ENCODE measurements at places on chromosomes 2 and 18.

- no peak for DNase-seq
These were observed 62.3 kb downstream of the ITGA6 start for GRCh38 chr2:172489681-172490080.

DNA sequence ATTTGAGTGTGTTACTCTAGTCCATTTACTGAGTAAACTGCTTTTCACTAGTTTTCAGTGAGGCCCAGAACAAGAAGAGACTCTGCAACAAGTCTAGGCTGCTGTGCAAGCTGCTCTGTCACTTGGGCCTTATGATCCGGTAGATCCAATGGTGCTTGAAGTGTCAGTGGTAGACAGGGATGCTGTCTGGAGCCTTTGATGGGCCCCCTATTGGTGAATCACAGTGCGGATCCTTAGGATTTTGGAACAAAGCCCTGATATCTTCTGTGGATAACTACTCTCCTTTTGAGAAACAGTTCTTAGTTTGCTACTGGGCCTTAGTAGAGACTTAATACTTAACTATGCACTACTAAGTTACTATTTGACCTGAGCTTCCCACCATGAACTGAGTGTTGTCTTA is 150.2 kb downstream of the TMEFF2 start:
- DNase-seq: no peak

- no peak for DNase-seq
These were observed 505 bp upstream of the ACYP2 start for GRCh38 chr2:54114936-54115283.

DNA sequence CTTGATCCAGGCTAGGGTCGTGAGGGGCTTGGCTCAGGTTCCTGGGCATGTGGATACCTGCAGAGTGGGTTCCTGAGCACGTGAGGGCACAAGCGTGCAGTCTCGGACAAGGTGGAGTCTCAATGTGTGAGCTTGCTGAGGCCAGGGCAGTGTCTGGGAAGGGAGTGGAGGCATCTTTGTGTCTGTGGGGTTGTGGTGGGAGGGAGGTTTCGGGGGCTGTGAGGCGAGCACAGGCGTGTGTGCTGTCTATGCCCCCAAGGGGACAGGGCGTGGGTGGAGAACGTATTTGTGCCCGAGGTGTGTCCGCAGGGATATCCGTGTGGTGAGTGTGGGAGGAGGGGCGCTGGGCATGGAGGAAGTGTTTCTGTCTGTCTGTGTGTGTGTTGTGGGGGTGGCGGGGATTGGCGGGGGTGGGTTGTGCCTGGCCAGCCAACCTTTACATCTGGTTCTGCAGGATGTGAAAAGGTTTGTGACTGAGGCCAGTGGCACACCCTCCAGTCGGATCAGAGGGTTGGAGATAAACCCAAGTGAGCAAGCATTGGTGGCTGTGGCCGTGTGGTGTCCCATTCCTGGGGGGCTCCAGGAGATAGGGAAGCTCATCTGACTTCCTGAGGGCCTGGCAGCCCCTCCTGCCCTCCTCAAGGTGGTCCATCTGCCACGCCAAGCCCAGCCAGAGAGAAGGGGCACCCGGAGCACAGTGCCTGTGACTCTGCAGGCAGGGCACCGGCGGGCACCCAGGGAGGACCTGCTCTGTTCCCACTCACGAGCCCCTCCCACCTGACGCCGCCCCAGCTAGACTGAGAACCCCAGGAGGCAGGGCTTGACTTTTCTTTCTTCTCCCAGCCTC is 57.1 kb downstream of the ZFP36L2 start:
- DNase-seq: peak; percentile 37

- no peak for DNase-seq
These were observed 29.8 kb upstream of the MRPL33 start for GRCh38 chr2:27741673-27742072.

DNA sequence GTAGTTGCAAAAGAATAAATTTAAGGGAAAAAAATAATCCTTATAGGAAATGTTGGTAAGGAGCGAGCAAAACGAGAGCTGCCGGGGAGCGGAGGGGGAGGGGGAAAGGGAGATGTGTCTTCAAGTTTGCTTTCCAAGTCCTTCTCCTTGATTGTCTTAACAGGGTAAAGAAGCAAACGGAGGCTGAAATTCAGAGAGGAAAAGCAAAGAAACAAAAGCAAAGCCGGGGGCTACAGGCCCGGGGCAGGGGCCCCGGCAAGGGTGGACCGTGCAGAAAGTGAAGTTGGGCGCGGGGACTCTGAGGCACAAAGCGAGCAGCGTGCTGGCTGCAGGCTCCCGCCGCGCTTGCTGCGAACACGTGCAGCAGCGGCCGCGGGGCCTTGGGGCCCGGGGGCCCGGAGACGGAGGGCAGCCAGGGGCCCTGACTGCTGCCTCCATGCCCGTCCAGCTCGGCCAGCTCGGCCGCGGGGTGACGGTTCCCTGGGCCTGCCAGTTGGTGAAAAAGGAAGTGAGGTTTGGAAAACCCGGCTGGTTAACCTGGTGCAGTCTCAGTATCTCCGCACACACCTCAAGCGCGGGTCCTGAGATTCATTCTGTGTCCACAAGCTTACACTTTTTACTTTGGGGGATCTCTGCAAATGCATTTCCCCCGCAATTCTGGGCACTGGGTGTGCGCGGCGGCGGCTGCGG is 4.1 kb downstream of the BCL11A start:
- DNase-seq: no peak

- no peak for DNase-seq
These were observed 62.1 kb downstream of the TMEM17 start for GRCh38 chr2:62443886-62444285.

DNA sequence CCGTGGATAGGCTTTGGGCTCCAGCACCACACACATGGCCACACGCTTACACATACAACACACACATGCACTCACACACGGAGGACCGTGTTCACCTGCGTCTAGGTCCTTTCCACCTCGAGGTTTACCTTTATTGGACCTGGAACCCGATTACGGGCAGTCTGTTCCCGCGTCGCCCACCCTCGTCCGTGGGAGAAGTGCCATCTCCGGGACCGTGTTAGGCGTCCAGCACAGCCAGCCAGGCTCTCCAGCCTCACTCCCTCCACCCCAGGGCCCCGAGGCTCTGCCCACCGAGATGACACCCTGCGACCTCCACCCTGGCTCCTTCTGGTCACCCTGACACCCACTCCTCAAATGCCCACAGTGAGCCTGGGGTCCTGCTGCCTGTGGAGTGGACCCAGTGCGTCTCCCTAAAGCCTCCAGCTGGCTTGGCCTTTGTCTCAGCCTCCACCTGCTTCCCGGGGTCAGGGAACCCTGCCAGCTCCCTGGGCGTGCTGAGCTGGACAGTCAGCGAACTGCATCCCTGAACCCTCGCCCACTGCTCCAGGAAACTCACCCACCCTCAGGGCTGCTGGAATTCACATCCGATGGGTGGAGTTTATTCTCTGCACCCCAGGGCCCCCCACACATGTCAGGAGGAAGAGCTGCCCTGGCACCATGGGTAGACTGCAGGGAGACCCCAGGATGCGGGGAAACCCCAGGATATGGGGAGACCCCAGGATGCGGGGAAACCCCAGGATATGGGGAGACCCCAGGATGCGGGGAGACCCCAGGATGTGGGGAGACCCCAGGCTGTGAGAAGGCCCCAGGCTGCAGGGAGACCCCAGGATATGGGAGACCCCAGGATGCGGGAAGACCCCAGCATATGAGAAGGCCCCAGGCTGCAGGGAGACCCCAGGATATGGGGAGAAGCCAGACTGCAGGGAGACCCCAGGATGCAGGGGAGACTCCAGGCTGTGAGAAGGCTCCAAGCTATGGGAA is 33.0 kb downstream of the ADI1 start:
- no peak for DNase-seq

DNA sequence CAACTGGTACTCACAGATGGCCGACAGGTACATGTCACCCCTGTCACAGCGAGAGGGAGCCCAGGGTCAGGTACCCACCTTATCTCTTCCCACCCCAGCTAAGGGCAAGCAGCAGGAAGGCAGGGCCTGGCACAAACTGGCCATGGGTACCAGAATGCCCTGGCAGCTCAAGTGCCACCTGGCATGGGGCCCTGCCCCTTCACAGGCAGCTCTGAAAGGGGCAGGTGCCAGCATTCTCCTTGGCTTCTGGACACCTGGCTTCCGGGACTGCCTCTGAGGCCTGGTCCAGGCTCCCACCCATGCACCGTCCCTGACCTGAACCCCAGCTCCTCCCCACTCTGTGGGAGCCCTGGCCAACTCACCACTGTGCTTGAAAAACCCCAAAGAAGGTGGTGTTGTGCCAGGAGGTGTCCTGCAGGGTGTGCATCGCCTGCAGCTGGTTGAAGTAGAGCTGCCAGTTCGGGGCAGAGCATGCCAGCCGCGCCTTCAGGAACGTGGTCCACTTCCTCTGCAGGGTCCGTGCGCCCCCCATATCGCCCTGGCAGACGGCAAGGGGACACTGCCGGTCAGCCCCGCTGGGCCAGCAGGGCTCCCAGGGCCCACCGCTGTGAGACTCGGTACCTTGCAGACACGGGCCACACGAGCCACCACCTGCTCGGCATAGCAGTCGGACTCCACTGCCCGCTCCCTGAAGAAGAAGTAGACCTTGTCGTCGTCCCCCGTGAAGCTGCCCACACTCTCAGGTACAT is 5.4 kb downstream of the SEMA4C start:
- no peak for DNase-seq

DNA sequence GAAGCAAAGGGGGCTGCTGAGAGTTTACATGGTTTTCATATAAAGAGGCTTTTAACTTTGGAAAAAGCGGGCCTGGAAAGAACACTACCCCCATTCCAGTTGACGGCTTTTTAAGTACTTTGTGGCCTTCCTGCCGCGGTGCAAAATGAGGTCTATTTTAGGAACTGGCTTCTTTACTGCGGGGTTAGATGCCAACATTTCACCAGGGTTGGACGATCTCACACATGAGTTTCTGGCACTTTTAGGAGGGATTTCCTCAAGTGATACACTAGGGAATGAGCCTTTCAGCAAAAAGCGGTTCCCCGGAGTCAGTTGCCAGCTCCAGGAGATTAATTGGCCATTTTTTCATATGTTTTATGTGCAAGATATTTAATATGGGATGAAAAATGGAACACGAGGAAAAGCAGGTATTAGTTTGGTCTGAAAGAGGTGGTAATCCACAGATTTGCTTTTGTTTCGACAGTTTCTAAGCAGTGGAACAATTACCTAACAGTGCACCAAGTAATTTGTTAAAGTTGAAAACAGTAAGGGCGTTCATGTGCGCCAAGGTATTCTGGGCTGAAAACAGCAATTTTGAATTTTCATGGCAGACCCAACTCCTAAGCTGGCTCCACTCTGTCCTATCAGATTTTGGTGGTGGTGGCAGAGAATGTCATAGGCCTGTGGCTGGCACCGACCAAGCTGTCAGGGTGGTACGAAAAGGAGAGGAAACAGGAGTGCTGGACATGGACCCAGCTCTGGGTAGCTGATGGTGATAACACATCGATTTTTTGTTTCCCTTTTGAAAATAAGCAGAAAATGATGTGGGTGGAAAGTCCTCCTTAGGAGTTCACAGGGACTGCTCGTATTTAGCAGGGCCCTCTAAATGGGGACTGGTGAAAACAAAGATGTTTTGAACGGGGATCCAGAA is 55.6 kb upstream of the FZD5 start:
- no peak for DNase-seq

DNA sequence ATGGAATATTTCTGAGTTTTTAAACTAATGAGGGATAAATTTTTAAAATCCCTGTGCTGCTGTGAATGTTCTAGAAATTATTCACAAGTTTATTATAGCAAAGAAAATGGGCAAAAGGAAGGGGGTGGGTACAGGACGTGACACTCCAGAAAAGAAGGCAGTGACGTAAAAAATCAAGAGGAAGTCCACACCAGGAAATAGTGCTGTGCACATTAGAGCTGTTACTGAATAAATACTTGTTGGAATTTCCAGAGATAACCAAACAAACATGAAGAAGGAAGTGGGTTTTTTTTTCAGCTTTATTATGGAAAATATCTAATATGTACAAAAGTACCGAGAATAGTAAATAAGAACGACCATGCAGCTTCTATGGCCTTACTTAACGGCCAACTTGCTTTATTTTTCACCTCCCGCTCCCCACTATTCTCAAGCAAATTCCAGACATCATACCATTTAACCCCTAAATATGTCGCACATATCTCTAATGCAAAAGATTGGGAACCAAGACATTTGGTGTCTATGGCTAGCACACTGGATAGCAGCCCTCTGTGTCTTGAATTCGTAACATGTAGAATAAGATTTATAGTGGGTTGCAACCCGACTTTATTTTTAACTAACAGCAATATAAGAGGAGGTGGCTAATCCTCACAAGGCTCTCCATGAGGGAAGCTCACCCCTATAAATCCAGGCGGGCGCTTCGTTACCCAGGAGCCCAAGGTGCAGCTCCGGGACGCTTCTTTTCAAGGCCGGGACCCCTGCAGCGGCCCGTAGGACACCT is 580 bp upstream of the NDUFV2 start:
- no peak for DNase-seq
